Hepatocyte (in vitro differentiated cells): ENCODE measurements at places on chromosomes 2 and 18. TPM values are rescaled to one million over a fixed set of nuclear protein-coding genes. Genes with fewer than 3 reads are reported as not detected.

Gene QPCT
- 2.0 TPM in 1 of 2 replicates, not detected in the other for total RNA-seq

DNA sequence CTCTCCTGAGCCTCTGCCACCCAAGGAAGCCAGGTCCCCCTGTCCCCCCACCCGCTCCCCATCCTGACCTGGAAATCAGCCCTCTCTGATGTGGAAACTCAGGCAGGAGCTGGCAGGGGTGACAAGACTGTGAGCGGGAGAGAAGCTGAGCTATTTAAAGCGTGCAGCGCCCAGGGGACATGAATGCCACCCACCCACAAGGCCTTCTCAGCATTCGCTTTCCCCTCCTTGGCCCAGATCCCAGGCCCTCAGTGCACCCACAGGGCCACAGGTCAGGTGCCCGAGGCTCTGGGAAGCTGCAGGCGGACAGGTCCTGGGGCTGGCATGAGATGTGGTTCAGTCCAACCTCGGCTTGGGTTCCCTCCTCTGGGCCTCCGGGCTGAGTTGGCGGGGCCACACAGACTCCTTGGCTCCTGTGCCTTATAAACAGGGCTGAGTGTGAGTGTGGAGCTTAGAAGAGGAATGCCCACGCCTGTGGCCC, 168.3 kb downstream of the SMAD7 start:
- no peaks in the 10 kb centered on the region for H3K36me3 ChIP-seq
- no peaks in the 10 kb centered on the region for H3K27me3 ChIP-seq
- H3K4me3 ChIP-seq = no peak overlapping the region

DNA sequence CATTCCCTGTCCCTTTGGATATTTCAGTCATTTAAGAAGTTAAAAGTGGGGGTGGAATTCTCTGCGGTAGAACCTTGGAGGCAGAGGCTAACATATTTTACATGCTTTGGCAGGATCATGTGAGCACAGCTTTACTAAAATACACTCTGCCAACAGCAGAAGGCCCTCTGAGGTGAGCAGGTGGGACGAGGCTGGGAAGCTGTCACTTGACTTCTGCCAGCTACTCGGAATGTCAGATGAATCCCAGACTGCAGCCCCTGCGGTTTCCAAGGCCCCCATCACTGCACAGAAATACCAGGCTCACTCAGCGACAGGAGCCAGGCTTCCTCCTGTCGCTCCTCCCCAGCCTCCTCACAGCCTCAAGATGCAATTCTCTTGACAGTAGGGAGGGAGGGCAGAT, 220.9 kb upstream of the REV1 start:
- H3K27me3 ChIP-seq = no peaks in the 10 kb centered on the region
- no peak overlapping the region for H3K4me3 ChIP-seq
- DNase-seq = no peak
- no peaks in the 10 kb centered on the region for H3K36me3 ChIP-seq
- no peak overlapping the region for H3K27ac ChIP-seq

DNA sequence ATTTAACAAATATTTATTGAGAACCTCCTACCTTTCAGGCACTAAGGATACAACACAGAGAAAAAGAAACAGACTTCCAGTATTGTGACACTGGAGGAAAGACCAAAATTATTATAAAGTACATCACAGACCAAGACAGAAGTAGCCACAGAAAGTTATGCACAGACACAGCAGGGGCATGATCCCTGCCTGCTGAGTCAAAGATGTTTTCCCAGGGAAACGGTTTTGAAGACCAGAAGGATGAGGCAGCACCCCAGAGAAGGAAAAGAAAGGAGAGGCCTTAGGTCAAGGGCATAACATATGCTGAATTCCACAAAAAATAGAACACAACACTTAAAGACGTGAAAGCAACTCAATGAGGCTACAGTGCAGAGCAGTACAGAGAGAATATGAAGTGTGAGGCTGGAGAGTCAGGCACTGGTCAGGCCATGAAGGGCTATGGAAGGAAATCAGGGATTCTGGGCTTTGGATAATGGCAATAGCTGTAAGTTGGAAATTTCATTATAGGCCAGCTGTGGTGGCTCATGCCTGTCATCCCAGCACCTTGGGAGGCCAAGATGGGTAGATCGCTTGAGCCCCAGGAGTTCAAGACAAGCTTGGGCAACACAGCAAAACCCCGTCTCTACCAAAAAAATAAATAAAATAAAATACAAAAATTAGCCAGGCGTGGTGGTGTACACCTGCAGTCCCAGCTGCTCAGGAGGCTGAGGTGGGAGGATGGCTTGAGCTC, 8.2 kb downstream of the ADAM17 start:
- DNase-seq = no peak
- H3K4me1 ChIP-seq = no peaks in the 10 kb centered on the region
- H3K36me3 ChIP-seq = no peaks in the 10 kb centered on the region
- no peaks in the 10 kb centered on the region for H3K27me3 ChIP-seq

Gene MAL
- total RNA-seq = 1.4 TPM in 1 of 2 replicates, not detected in the other

DNA sequence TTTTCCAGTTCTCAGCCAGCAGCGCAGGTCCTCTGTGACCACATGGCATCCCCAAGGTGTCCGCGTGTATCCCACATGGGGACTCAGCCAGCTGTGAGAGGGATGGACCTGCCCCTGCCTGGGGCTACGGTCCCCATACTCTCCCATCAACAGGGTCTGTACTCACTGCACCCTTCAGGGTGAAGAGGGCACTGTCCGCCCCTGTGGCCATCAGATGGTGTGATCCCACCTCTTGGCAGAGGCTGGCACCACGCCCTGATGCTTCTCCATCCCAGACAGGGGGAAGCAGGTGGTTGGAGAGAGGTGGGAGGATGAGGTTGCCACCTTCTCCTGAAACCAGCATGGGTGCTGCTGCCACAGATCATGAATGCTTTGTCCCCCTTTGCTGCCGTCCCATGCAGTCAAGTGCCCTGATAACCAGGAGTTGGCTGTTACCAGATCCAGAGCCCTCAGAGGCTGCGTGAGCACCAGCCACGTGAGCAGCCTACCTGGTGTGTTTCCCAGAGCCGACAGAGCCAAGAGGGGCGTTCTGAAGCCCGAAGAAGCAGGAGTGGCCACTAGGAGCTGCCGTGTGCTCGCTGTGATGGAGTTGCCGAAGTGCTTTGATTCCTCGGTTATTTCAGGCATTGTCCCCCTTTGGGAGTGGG, 93.9 kb downstream of the SH3RF3 start:
- no peaks in the 10 kb centered on the region for H3K36me3 ChIP-seq
- no peaks in the 10 kb centered on the region for H3K27me3 ChIP-seq
- H3K4me1 ChIP-seq = peaks cover 10% of the 10 kb centered on the region
- no peak for DNase-seq
- H3K27ac ChIP-seq = no peak overlapping the region
- no peak overlapping the region for H3K4me3 ChIP-seq

Gene SIGLEC15
- 0.24 and 0.30 TPM in 2 replicates for total RNA-seq
